ENCODE measurements at places on chromosomes 3 and 15.

- no peak for DNase-seq
Observed at GRCh38 chr3:139601191-139601961, 61.8 kb upstream of the RBP1 start.

GRCh38 chr3:121436074-121436473, 109.7 kb downstream of the POLQ start:
- no peak for DNase-seq

DNA sequence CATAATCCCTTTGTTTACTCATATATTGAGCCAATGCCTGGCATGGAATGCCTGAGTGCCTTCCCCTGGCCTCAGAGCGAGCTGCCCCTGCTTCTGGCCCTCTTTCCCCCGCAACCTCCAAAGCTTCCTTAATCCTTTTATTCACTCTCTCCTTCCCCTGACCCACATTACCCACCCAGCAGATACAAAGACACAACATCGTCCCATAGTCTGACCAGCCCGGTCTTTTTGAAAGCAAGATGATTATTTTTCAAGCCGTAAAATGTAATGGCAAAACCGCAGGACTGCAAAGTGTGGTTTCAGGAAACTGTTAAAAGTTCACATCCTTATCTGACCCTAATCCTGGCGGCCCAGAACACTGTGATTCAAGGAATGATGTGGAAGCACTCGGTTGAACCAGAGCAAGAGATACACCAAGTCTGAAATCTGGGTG, 78.4 kb upstream of the LRTM1 start:
- DNase-seq, result no peak

- no peak for DNase-seq
Observed at GRCh38 chr15:37040072-37040742, 60.1 kb downstream of the MEIS2 start.

- DNase-seq, result no peak
Observed at GRCh38 chr3:194245975-194246561, 105.1 kb downstream of the CPN2 start.
